ENCODE measurements at places on chromosomes 4 and X.

DNA sequence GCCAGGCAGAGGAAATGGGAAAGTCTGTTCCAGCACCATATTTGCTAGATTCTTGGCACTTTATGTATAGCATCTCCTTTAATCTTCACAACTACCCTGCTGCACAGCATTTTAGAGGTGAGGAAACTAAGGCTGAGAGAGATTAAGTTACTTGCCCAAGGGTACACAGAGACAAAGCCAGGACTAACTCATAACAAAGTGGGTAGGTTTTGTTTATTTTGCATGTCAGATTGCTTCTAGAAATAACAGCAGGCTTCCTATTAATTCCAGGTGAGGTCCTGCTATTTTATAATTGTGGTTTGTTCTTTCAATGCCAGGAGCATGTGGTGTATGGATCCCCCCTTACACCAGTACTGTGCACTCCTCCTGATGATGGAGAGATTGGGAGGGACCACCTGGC is 15.0 kb downstream of the TCEANC start:
- DNase-seq = no peak

GRCh38 chrX:17809273-17809672 is 51.8 kb downstream of the RAI2 start:
- DNase-seq = no peak

DNA sequence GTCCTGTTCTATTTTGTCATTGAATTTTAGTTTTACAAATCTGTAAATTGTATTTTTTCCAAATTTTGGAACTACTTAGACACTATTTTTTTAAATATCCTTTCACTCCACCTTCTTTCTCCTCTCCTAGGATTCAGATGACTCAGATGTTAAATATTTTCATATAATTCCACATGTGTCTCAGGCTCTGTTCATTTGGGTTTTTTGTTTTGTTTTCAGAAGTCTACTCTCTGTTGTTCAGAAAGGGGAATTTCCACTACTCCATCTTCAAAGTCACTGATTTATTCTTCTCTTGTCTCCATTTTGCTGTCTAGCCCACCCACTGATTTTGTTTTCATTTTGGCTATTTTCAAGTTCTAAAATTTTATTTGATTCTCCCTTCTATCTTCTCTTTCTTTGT is 264.0 kb upstream of the SLIT2 start:
- DNase-seq = no peak

DNA sequence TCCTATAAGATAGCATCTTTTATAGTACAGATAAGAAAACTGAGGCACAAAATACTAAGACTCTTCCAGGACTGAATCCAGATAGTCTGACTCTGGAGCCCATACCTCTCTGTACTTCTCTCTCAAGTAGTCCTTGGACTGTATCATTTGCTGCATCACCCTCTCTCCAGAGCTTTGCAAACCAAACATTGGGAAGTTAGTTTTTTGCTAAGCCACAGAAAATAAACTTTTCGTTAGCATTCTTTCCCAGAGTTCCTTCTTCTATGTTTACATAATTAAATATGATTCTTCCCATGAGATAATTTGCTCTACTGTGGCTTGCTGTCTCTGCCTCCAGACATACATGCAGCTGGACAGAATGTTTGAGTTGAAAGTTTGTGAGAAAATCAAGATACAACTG is 22.0 kb downstream of the PPEF2 start:
- no peak for DNase-seq

- DNase-seq = no peak
Observed at GRCh38 chr4:111864066-111864465, 281.2 kb upstream of the FAM241A start.

- no peak for DNase-seq
Observed at GRCh38 chr4:156931267-156931666, 40.3 kb downstream of the PDGFC start.

DNA sequence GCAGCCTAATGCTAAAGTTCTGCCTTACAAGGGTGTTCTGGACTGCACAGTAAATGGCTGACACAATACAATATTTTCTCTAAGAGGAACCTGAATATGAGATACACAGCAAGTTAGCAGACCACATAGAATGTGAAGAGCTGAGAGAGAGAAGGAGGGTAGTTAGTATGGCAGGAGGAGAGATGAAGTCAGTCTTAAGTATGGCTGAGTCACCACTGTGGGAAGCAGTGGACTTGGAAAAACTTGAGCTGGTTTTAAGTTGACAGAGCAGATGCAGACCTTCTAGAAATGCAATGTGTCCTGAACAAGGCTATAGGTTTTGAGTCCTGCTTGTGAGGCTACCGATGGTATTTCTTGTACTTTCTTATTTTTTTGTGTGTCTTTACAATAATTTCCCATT is 172.5 kb downstream of the SH2D1A start:
- DNase-seq = no peak

GRCh38 chr4:30744386-30744785 is 24.2 kb downstream of the PCDH7 start:
- DNase-seq = no peak

DNA sequence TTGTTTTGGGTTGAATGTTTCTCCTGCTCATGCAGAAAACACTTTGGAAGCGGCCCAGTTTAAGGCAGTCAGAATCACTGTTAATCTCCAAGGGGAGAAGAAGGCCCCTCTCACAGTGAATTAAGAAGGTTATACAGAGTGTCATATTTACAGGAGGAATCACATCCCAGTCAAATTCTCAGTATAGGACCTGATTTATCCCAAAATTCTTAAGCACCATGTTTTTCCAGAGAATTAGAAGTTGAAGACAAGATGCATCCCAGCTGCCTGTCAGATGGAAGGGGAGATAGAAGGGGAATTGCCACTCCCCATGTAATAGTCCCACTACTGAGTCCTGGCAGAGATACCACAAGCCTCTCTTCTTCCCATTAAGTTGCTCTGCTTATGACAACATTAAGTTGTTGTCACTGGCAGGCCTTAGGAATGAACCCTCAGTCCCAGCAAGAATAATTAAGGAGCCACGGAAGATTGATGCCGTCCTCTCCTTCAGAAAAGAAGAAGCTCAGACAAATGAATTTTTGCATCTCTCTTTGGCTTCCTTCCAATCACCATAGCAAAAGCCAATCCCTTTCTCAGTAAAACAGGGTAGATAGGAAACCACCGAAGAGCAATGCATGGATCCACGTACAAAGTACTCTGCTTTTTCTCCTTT is 138.4 kb downstream of the LDB2 start:
- DNase-seq = no peak

- no peak for DNase-seq
Observed at GRCh38 chrX:10508891-10509290, 111.5 kb downstream of the MID1 start.

- DNase-seq = no peak
Observed at GRCh38 chrX:68894513-68895340, 65.9 kb downstream of the EFNB1 start.

- no peak for DNase-seq
Observed at GRCh38 chr4:29908276-29908675, 811.9 kb upstream of the PCDH7 start.

DNA sequence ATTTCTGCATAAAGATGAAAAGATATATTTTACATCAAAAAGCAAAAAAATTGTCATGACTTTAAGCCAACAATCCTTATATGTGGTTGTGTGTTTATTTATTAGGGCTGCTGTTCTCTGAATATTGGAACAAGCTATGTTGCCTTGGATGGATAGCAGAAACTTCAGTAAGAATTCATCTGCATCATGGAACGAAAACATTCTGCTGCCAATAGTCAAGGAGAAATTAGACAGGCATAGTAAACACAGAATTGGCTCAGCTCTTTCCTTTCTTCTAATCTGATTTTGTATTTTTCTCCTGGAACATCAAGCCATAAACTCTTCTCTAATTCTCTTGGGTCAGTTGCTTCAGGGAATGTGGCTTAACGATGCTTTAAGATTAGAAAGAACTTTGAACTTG is 1257.0 kb downstream of the NLGN4X start:
- no peak for DNase-seq

DNA sequence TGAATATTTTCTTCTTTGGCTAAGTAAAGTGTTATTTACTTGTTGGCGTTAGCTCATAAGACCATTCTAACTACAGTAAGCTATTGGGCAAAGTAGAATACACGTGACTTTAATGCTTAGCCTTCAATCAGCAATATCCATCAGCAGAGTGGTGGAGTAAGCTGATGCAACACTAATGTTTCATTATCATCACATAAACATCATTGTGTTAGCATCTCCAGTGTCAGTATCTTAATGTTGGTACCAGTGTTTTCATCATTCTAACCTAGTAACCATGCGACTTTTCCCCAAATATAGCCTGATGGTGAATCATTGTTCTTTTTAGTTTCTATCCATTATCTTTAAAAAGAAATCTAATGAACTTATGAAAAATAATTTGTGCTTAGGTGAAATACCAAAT is 48.5 kb downstream of the APOOL start:
- DNase-seq = no peak

DNA sequence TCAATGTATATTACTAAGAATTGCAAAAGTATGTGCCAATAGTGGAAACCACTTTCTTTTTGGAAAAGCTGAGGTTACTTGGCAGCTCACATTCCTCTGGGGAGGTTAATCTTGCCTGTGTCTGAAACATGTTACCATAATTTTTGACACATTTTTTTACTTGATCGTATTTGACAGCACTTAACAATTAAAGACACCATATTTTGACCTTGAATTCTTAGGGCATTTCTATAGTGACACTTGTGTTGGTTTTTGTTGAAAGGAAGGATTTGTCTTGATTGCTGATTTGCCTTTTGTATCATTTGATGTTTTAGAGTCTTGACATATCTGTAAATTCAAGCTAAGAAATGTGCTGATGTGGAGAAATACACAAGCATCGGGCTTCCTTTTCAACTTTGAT is 2135.5 kb downstream of the PCDH7 start:
- DNase-seq = no peak

DNA sequence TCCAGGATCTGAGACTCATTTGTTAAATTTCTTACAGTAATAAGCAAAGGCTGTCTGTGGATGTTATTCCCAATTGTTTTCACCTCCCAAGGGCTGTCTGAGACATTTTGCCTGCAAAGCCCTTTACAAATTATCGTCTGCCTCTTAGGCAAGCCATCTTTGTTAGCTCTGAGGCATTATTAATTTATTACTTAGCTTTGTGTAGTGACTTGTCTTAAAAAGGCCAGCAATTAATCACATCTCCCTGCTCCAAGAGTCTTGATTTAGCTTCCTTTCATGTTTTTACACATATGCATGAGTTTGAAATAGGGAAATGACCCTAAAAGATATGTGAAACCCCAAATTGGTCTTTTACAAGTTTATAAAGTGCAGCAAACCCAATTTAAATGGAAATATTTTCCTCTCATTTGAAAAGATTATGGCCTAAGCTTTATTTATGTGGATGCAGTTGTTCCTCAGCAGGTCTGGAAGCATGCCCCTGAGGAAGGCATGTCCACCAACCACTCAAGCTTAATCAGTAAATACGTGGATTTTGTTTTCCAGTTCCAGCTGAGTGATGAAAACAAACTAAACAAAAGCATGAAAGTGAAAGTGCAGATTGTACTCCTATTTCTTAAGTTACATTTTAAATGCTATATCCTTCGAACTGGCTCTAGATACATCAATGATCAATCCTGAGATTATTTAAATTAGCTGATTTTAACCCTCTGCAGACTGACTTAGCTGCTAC is 173.6 kb upstream of the LNX1 start:
- no peak for DNase-seq

DNA sequence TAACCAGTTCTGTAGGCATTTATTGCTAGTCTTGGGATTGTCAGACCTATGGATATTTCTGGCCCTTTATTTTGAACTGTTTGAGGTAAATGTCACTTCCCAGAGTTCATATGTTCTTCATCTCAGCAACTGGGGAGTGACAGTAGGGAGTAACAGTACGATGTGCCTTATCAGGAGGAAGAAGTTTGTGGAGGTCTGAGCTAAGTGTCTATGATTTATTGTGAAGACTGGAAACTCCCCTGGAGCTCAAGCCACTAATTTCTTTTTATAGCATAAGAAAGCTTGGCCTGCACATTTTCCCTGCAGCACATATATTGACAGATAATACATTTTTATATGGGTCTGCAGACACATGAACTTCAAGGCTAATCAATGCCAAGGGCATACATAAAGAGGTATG is 383.8 kb downstream of the GRXCR1 start:
- no peak for DNase-seq

DNA sequence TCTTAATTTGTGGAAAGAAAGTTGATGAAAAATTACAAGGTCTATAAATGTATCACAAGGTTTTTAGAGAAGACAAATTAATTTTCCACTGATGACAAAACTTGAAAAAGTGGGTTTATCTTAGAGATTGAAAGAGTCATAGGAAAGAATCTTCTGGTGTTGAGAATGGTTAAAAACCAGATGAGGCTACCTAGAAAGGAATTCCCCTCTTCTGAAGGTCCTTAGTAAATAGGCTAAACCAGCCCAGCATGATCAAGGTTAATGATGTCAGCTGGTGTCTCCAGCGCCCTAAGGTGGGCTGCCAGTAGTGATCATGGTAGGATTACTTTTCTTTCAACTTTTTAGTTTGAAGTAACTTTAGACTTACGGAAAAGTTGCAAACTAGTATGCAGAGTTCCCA is 71.8 kb upstream of the PGRMC2 start:
- no peak for DNase-seq

DNA sequence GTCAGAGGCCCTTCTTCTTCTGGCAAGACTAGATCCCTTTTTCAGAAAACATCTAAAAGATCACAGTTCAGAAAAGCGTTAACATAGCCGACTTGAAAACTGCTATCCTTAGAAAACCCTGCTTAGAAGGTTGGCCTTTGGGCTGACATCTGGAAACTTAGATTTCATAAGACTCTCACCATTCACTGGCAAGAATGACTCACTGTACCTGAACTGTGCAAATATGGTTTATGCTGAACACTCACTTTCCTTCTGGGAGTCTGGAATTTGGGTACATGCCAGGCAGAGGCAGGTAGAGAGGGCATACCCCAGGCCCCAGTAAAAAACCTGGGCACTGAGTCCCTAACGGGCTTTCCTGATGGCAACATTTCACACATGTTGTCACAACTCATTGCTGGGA is 88.8 kb upstream of the GPC3 start:
- no peak for DNase-seq

GRCh38 chr4:56255820-56256219 is 131.5 kb downstream of the AASDH start:
- no peak for DNase-seq

- DNase-seq = no peak
Observed at GRCh38 chrX:108036298-108036973, 8.4 kb upstream of the VSIG1 start.

DNA sequence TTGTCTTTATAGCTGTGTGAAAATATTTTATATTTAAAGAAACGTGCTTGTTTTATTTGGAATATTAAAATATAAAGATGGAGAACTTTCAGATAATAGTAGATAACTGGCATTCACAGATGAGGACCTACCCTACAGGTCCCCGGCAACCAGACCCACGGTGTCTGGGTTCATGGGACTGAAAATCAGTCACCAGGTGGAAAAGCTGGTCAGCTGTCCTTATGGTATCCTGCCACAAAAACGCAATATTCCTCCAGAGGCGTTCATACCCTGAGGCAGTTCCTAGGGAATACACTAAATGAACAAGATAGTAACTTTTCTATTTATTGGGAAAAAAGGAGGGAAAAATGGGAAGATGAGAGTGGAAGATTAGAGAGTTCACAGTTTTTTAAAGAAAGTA is 1.2 kb downstream of the TLR6 start:
- DNase-seq = no peak

GRCh38 chr4:138522366-138522765 is 280.2 kb upstream of the SLC7A11 start:
- DNase-seq = no peak

GRCh38 chrX:118502161-118502789 is 6.7 kb downstream of the DOCK11 start:
- no peak for DNase-seq

Measured in activated effector memory CD4-positive, alpha-beta T cell treated with Interleukin-2 at 50 U/mL for 16 hours (primary cell).